ENCODE measurements at places on chromosomes 5 and 9.

GRCh38 chr5:98941131-98941883 is 12.5 kb upstream of the CHD1 start:
- DNase-seq: no peak

- no peak for DNase-seq
These were observed 3.8 kb downstream of the ATP6V1G1 start for GRCh38 chr9:114591291-114591787.

- DNase-seq: no peak
These were observed 884.9 kb upstream of the WWC1 start for GRCh38 chr5:167406513-167406912.

- peak; percentile 61 for DNase-seq
These were observed 329.8 kb upstream of the PDE4D start for GRCh38 chr5:60223342-60223741.

GRCh38 chr5:141963701-141964100 is 5.2 kb upstream of the RNF14 start:
- DNase-seq: no peak

- no peak for DNase-seq
These were observed 75.4 kb upstream of the LRRTM2 start for GRCh38 chr5:138950421-138951031.

DNA sequence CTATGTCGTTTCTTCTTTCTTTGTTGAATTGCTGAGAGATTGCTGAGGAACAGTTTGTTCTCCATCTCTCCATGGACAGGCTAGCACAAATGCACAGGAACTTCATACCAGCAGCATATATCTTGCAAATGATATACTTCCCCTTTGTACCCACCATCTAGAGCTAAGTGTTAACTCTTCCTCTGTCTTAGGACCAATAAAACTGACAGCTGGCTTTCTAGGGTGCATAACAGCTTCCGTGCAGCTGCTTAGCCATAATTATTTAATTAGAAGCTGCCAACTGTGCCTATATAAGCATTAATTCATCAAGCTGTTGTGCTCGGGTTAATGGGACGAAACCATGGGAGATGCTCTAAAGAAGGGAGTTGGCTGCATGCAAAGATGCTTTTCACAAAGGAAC is 38.7 kb downstream of the KCTD16 start:
- DNase-seq: no peak

GRCh38 chr5:21810737-21811316 is 1042.3 kb downstream of the CDH12 start:
- DNase-seq: no peak

DNA sequence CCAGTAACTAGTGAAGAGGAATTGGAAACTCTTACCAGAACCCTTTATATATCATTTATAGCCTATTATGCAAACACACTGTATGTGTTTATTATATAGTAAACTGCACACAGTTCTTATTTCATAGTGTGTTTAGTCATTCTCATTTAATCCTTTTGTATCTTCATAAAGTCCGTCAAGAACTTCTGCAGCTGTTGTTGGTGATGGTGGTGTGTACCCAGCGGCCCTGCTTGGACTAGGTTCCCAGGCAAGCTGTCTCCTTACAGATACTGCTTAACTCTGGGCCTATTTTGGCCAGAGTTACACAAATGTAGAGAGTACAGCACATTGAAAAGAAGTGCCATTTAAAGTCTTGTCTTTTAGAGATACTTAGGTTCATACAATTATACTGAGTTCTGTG is 231.9 kb downstream of the NDUFS4 start:
- no peak for DNase-seq

DNA sequence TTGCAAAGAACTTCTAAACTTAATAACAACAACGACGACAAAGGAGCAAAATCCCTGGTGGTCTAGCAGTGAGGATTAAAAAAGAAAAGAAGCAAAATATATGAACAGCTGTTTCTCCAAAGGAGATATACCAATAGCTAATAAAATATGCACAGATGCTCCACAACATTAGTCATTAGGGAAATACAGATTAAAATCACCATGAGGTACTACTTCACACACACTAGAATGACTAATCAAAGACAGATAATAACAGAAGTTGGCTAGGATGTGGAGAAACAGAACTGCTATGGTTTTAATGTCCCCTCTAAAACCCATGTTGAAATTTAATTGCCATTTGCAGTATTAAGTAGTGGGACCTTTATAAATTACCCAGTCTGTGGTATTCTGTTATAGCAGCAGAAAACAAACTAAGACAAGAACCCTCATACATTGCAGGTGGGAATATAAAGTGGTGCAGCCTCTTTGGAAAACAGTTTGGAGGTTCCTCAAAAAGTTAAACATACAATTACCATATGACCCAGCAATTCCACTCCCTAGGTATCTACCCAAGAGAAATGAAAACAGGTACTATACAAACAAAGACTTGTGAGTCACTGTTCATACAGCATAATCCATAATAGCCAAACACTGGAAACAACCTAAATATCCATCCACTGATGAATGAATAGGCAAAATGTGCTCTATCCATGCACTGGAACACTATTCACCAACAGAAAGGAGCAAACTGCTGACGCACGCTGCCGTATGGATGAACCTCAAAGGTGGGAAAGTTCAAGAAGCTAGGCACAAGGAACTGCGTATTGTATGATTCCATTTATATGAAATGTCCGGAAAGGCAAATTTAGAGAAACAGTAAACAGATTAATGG is 11.4 kb upstream of the DUSP1 start:
- DNase-seq: no peak

DNA sequence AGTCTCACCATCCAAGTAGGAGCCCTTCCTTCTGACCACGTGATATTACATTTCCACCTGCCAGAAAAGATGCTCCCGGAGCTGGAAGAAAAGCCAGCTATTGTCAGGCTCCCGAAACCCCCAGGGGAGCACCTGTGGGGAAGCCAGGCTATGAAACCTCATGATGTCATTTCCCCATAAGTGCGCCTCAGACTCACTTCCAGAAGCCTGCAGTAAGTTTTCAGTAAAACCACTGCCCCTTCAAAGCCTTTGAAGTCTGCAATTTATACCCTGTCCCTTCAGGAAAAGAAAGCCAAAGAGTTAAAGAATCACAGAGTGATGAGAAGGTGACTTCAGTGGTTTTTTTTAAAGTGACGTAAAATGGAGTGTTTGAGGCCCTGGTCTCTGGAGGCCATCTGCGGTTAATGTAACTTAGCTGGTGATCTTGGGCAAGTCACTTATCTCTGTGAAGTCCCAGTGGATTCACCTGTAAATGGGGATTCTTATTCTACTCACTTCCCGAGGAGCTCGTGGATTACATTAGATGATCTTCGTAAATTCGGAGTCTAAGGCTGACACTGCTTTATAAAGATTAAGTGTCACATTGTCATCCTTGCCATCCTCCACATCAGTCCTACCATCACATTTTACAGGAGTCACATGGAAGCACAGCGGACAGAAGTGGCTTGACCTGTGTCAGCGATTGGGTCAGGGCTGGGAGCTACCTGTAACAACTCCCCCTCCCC is 2.6 kb upstream of the SEMA6A start:
- no peak for DNase-seq

DNA sequence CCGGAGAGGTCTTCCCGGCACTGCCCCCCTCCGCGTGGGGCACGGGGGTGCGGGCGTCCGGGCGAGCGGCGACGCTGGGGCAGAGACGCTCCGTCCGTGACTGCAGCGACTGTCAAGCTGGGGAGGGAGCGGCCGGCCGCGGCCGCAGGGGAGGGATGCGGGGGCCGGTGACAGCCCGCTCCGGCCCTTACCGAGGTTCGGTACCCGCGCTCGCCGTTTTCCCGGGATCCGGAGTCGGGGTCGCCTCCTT is 400 bp downstream of the KDM4C start:
- DNase-seq: no peak

Data from foreskin keratinocyte (primary cell).